Breast epithelium (tissue), 4 donors: ENCODE measurements at places on chromosomes 1 and 21.

GRCh38 chr1:214397497-214397896 is 116.5 kb downstream of the SMYD2 start:
- DNase-seq: no peak

- DNase-seq: no peak
These were observed 16.6 kb downstream of the CDKN2C start for GRCh38 chr1:50986653-50987052.

DNA sequence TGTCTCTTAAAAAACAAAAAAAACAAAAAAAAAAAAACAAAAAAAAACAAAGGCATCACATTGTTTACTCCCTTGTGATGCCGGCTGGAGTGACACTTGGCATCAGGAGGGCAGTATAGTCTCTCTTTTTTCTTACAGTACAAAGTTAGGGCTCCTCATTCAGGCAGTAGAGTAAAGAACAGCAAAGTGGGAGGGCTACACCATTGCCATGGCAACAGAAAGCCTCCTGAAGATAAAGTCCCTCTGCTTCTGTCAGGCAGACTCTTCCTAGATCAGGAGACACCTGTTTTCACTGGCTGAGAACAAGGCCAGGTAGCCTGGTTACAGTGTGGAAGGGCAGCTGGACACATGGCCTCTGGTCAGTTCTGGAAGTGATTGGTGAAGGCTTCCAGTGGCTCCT is 41.3 kb upstream of the RAB3GAP2 start:
- no peak for DNase-seq

DNA sequence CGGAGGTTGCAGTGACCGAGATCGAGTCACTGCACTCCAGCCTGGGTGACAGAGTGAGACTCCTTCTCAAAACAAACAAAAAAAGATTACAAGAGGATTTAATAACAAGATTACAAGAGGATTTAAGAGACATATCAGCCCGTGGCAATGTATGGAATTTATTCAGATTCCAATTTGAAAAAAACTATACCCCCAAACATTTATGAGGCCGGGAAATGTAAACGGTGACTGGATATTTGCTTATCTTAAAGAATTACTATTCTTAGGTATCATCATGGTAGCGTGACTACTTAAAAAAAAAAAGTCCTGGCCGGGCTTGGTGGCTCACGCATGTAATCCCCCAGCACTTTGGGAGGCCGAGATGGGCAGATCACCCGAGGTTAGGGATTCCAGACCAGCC is 21.2 kb upstream of the ELK4 start:
- no peak for DNase-seq

DNA sequence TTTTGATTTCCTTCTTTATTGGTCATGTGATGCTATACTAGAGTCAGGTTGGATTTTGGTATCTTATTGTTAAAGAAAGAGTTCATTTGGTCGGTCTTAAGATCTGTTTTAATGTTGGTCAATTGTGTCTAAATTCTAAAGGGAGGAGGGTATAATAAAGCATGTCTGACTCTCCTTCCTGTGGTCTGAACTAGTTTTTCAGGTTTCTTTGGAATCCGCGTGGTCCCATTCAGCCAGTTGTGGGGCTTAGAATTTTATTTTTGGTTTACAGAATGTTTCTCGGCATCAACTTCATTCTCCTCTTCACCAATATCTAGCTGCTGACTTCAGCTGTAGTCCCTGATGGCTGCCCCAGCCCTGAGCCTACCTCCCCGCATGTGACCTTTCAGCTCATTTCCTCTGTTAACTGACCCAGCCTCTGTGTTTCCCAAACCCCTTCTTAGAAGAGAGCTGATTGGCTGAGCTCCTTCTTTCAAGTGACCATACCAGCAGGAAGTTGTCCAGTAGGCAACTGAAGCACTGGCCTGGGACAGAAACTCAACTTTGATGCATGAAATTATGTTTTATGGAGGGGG is 8.7 kb upstream of the MYOC start:
- DNase-seq: no peak

- peak; percentile 44 for DNase-seq
These were observed 32.4 kb downstream of the EIF2D start for GRCh38 chr1:206579747-206580437.

DNA sequence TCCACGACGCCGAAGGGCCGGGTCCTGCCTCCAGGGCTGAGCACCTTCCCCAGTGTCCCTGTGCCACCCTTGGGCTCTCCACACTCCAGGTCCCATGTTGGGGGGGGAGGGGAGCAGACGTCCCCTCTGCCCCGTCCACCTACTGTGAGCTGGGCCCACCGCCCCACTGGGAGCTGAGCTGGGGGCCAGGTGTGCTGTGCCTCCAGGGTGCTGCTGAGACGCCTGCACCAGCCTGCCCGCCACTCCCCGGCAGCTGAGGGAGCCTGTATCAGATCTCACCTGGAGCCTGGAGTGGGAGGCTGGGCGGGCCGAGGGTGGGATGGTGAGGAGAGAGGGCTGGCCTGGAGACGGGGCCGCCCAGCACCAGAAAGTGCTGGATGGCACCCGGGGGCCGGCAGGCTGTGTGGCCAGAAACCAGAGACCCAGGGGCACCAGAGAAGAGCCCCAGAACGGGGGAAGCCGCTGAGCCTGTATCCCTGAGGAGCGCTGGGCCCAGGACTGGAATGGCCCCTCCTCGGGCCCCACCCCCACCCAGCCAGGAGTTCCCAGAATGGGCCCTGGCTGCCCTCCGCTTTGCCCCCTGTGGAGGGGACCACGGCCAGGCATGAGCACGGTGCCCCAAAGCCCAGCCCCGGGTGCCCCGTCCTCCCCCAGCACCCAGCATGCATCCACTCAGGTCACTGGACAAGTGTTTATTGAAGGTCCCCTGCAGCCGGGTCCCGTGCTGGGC is 3.4 kb downstream of the TNFRSF18 start:
- DNase-seq: no peak

- peak; percentile 87 for DNase-seq
These were observed 48.7 kb upstream of the COL6A2 start for GRCh38 chr21:46048926-46049889.

- no peak for DNase-seq
These were observed 838.2 kb upstream of the RGS18 start for GRCh38 chr1:191320062-191320461.

DNA sequence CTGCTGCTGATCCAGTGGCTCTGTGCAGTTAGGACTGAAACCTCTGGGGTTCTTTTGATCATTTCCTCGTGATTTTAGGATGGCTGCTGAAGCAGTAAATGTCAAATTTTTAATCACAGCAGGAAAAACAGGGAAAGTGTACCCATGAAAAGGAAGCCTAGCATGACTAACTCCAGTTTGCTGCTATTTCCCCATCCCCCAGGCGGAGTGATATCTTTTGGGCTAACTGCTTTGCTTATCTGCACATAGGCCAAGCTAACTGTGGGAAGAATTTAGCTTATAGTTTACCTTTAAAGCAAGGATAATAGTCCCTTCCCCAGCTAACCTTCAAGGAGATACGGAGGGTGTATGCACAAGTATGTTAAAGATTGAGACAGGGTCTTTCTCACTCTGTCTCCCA is 149.8 kb upstream of the TNR start:
- DNase-seq: no peak

DNA sequence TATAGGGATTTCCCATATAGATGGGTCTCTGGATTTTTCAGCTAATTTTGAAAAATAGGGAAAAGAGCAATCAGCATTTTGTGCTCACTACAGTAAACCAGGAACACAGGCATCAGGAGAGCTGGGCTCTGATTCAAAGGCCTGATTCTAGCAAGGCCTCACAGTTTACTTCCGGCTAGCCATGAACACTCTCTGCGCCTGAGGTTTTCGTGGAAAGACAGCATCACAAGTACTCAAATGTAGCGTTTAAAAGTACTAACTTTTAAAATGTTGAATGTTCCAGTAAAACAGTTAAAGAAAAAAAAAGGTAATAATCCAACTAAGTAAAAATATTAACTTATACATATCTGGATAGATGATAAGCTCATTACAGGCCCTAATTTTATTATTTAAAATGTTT is 120.6 kb downstream of the SLC45A1 start:
- no peak for DNase-seq

DNA sequence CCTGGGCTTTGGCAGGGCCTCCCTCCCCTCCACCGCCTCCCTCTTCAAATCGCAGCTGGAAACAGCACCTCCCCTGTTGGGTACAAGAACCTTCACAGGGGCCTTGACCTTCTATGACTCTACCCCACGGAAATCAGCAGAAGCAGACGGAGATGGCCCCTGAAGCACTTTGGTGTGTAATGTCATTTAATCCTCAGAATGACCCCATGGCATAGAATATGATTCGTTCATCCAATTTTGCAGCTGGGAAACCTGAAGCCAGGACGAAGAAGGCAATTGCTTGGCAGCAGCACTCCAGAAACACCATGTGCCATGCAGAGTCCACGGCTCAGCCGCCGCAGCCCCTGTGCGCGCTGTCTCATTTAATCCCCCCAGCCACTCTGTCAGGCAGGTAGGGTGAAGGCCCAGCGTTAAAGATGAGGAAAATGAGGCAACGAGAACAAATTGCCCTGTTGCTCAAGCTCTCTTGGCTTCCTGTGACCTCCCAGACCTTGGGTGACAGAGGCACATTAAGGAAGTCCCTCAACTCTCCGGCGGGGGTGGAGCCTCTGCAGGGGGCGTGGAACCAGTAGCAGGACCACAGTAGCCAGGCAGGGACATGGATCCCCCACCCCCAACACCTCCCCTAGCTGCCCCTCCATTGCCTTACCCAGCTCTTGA is 25.8 kb upstream of the LAPTM5 start:
- no peak for DNase-seq

- no peak for DNase-seq
These were observed 79.3 kb upstream of the SPAG17 start for GRCh38 chr1:118264343-118264742.

GRCh38 chr1:203726417-203726867 is 38.5 kb upstream of the LAX1 start:
- no peak for DNase-seq

GRCh38 chr1:66809736-66810326 is 8.8 kb upstream of the INSL5 start:
- no peak for DNase-seq

- DNase-seq: no peak
These were observed 13.8 kb downstream of the KNCN start for GRCh38 chr1:46537651-46538050.

- DNase-seq: no peak
These were observed 248.3 kb downstream of the C1orf94 start for GRCh38 chr1:34425046-34425445.

- no peak for DNase-seq
These were observed 711.2 kb downstream of the KCNT2 start for GRCh38 chr1:195897076-195897475.

GRCh38 chr1:180946541-180947498 is 34.1 kb downstream of the KIAA1614 start:
- DNase-seq: no peak

DNA sequence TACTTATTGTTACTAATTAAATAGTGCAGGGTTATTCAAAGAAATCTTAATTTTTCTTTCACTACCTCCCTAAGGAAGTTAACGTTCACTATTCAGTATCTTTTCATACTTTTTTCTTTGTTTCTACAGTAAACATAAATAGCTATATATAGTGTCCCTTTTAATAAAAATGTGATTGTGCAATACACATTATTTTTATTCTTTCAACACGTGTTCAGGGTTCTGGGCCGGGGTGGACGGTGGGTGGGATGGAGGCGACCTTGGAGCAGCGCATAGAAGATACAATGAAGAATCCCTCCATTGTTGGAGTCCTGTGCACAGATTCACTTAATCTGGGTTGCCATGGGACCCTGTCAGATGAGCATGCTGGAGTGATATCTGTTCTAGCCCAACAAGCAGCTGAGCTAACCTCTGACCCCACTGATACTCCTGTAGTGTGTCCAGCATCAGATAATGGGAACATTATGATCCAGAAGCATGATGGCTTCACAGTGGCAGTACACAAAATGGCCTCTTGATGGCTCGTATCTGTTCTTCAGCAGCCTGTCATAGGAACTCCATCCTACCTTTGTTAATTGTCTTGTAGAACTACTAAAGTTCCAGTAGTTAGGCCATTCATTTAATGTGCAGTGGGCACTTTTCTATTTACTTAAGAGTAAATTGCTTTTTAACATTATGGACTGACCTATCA is 155.9 kb upstream of the L1TD1 start:
- DNase-seq: no peak

DNA sequence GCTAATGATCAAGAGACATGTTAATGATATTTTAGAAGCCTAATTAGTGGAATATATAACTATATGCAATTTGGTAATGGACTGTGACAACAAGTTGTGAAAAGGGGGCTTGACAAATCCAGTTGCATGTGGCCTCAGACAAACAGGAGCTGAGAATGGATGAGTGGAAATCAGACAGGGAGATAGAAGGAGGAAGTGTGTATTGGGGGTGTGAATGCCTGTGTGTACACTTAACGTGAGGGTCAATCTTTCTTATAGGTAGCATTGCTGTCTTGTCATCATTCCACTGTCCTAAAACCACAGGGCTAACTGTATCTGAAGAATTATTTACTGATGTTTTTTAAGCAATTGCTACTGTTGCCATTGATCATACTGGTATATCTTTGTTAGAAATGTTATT is 64.8 kb downstream of the PBX1 start:
- no peak for DNase-seq

DNA sequence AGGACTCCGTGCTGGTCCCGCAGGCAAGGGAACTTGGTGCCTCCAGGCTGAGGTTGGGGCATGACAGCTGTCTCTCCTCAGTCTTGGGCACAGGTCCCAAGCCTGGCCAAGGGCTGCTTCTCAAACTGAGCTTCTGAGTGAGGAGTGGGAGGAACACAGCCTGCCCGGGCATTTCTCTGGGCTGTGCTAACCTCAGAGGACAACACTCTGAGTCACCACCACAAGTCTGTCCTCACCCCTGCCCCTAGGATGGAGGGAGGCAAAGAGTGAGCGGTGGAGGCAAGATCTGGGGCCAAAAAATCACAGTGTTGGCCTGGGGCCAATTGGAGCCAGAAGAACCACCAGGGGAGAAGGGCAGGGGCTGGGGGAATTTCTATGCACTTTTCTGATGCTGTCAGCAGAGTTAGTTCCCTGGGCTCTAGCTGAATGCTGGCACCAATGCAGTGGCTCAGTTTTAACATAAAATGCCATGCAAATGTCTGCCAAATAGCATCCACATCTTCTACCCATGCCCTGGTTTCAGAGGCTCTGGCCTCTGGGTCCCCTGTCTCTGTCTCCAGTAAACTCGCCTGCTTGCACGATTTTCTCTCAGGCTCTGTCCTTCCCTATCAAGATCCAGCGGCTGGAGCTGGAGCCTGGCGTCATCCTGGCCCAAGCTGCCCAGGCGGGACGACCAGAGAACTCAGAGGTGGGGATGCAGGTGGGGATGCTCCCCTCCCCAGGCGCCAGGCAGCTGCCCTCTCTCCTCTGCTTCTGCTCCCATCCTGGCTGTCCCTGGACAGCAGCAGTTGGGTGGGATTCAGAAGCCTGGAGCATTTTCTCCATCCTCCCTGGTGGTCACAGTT is 11.0 kb upstream of the CDK18 start:
- no peak for DNase-seq

DNA sequence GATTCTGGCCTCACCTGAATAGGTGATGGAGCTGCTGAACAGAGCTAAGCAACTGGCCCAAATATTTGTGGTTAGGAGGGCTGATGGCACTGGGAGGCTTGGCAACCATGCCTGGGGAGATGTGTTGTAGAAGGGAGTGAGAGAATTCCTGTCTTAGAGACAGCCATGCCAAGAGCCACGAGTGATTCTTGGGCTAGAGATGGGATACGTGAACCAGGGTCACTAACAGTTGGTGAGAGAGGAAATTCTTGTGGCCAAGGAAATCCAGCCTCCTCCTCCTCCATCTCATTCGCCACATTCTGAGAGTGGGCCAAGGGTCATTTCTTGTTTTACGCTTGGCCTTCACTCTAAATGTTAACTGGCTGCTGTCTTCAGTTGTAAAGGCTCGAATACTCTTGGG is 46.3 kb downstream of the NGF start:
- no peak for DNase-seq
